SK-N-SH (cell line): ENCODE measurements at places on chromosomes 3 and 15. TPM values are rescaled to one million over a fixed set of nuclear protein-coding genes. Genes with fewer than 3 reads are reported as not detected.

GRCh38 chr3:117589454-117589853, 879.9 kb downstream of the TUSC7 start:
- H3K27me3 ChIP-seq, result no peaks in the 10 kb centered on the region
- H3K4me3 ChIP-seq, result no peak overlapping the region
- no peaks in the 10 kb centered on the region for H3K36me3 ChIP-seq
- H3K4me1 ChIP-seq, result peaks cover 15% of the 10 kb centered on the region
- DNase-seq, result no peak

Gene C3orf22
- not detected in 2 replicates for polyA plus RNA-seq

GRCh38 chr3:108420926-108421325, 89.5 kb downstream of the MYH15 start:
- H3K36me3 ChIP-seq, result no peaks in the 10 kb centered on the region
- peaks cover 18% of the 10 kb centered on the region; the same call in 1 of the 2 replicates for H3K4me1 ChIP-seq
- no peak for DNase-seq
- H3K4me3 ChIP-seq, result no peak overlapping the region
- no peak overlapping the region for H3K27ac ChIP-seq

DNA sequence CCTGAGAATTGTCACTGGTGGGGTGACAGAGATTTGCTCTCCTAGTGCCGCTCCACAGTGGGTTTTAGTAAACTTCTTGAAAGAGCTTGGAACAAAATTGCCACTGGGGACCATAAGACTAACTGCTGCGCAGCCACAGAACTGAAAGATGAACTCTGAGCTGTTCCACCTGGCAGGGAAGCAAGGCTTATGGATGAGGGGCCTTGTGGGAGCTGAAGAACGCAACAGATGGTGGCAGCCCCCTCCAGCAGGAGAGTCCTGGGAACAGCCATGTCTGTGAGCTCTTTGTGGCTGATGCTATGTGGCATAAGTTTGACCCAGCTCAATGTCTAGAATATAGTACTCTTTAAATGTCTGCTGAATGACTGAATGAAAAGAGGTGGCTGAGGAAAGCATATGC, 66.8 kb upstream of the C2CD4B start:
- H3K36me3 ChIP-seq, result no peaks in the 10 kb centered on the region
- DNase-seq, result no peak
- H3K4me1 ChIP-seq, result no peaks in the 10 kb centered on the region

DNA sequence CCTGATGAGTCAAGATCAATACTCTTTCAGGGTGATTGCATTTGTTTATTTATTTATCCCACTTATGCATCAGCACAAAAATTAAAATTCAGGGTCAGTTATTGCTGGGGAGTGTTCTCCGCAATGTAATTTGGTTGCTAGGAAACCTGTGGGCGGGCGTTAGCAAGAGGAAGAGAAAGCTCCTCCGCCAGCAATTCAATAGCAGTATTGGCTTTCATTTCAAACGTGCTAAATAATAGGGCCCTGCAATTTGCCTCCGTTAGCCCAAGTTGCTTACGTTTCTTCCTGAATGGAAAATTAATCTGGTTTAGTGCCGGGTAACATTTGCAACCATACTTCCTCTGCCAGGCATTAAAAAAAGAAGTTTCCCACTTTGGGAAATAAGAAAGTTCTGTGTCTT, 35.5 kb upstream of the PLCL2 start:
- H3K36me3 ChIP-seq, result no peaks in the 10 kb centered on the region
- H3K4me1 ChIP-seq, result no peaks in the 10 kb centered on the region
- H3K27ac ChIP-seq, result no peak overlapping the region
- no peak overlapping the region for H3K4me3 ChIP-seq

DNA sequence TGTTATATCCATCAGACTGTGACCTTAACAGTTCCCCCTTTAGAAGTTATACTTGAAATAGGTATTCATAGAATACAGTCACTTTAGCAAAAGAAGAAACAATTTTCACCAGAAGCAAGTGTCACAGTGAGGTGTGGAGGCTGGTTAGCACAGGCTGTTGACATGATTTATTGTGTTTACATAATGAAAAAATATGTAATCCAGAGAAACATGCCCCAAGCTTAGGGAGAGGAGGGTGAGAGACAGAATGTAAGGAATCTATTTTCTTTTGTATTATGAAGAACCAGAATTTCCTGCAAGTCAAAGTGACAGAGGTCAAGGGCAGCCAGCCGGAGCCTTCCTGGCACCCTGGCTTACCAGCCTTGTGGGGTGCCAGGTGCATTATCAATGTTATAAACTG, 4.0 kb downstream of the IL12A start:
- no peak overlapping the region for H3K27ac ChIP-seq
- no peak overlapping the region for H3K4me3 ChIP-seq
- no peak for DNase-seq

GRCh38 chr3:129555616-129556357, 12.8 kb downstream of the H1-8 start:
- H3K4me1 ChIP-seq, result peaks cover 61% of the 10 kb centered on the region
- DNase-seq, result no peak
- no peaks in the 10 kb centered on the region for H3K27me3 ChIP-seq
- H3K36me3 ChIP-seq, result no peaks in the 10 kb centered on the region; the same call in 1 of the 2 replicates

Gene CCR8
- polyA plus RNA-seq, result not detected in 2 replicates

GRCh38 chr15:64324165-64324877, 31.7 kb downstream of the CSNK1G1 start:
- H3K27ac ChIP-seq, result no peak overlapping the region
- no peak for DNase-seq
- no peaks in the 10 kb centered on the region for H3K27me3 ChIP-seq
- H3K4me3 ChIP-seq, result no peak overlapping the region
- H3K4me1 ChIP-seq, result no peaks in the 10 kb centered on the region

DNA sequence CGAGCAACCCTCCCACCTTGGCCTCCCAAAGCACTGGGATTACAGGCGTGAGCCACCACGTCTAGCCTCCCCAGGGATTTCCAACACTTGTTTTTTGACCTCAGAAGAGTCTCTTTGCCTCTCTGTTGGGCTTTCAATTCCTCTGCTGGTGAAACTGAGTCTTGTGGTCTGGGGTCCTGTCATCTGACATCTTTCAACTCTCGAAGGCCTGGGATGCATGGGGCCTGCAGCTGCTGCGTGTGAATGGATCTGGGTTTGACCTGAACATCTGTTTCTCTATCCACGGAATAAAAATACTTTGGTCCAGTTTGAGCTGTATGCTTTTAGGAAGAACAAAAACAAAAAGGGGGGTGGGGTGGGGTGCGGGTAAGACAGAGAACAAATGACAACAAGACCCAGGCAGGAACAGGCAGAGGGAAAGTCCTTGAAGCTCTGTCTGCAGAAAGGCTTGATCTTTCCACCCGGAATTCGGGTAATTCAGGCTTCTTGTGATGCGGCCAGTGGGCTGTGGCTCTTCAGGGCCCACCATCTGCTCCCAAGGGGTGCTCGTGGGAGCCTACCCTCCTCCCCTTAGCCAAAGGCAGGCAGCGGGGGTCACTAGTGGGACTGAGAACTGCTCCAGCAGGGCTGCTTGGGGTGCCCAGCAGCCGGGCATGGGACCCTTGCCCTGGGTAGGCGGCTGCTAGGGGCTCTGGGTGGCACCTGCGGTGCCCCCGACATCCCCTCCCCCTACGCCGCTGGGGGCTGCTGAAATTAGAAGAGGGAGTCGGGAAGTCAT, 71.5 kb downstream of the SLC12A8 start:
- DNase-seq, result peak; percentile 45
- H3K4me1 ChIP-seq, result peaks cover 24% of the 10 kb centered on the region
- no peaks in the 10 kb centered on the region for H3K36me3 ChIP-seq
- H3K27ac ChIP-seq, result no peak overlapping the region

GRCh38 chr15:74873756-74874424, 725 bp upstream of the SCAMP2 start:
- no peaks in the 10 kb centered on the region for H3K36me3 ChIP-seq
- H3K27me3 ChIP-seq, result no peaks in the 10 kb centered on the region
- peaks cover 10% of the 10 kb centered on the region; the same call in 1 of the 2 replicates for H3K4me1 ChIP-seq
- peak overlapping the region; percentile 72 for H3K4me3 ChIP-seq

DNA sequence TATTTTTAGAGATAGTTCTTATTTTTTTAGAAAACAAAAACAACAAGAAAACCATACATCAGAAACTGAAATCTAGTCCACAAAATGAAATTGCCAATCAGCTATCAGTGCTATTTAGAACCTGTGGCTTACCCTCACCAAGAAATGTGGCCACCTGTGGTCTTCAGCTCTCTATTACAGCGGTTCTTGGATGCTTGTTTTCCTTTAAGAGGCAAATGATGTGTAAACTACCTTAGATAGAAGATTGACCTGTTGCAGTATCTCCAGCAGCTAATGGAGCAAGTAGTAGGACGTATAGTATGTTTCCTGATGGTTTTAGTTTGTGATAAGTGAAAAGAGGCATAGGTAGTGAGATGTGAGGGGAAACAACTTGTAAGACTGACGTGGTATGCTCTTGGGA, 21.2 kb downstream of the TFG start:
- no peak for DNase-seq
- H3K27me3 ChIP-seq, result no peaks in the 10 kb centered on the region
- H3K36me3 ChIP-seq, result peaks cover 86% of the 10 kb centered on the region

GRCh38 chr3:105798381-105798934, 70.4 kb downstream of the CBLB start:
- H3K27me3 ChIP-seq, result no peaks in the 10 kb centered on the region
- peak; percentile 24 for DNase-seq
- H3K27ac ChIP-seq, result peak overlapping the region; percentile 43; the same call in 1 of the 2 replicates

DNA sequence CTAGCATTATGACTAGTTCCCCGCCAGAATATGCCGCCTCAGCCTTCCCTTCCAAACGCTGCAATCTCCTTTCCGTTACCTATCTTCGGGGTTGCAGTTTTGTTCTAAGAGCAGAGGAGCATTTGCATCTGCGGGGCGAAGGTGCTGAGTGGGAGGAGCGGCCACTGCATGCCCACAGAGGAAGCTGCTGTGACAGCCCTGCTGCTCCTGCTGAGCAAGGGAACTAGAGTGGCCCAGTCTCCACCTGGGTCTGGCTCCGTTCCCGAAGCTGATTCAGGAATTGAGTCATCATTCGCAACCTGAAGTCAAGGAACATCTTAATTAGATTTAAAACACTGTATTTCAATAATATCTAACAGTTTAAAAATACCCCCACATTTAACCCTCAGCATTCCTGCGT, 98.2 kb upstream of the TJP1 start:
- no peak for DNase-seq
- no peaks in the 10 kb centered on the region for H3K36me3 ChIP-seq
- H3K27me3 ChIP-seq, result no peaks in the 10 kb centered on the region; the same call in 1 of the 2 replicates
- H3K27ac ChIP-seq, result no peak overlapping the region
- H3K4me1 ChIP-seq, result no peaks in the 10 kb centered on the region
- H3K4me3 ChIP-seq, result no peak overlapping the region

GRCh38 chr3:10223676-10224639, 24.3 kb upstream of the TATDN2 start:
- 0 out of 2 replicates have a peak, but pooled peaks cover 3% of the 10 kb centered on the region for H3K4me1 ChIP-seq
- H3K27ac ChIP-seq, result 0 out of 2 replicates have a peak overlapping the region, but pooled peaks have one; percentile 18
- DNase-seq, result no peak
- H3K36me3 ChIP-seq, result peaks cover 8% of the 10 kb centered on the region

Gene APEH
- polyA plus RNA-seq, result 112 and 122 TPM in 2 replicates

GRCh38 chr3:72295276-72295961, 510.5 kb upstream of the PROK2 start:
- H3K36me3 ChIP-seq, result no peaks in the 10 kb centered on the region
- peaks cover 15% of the 10 kb centered on the region; the same call in 1 of the 2 replicates for H3K27me3 ChIP-seq
- peak; percentile 61 for DNase-seq
- H3K4me1 ChIP-seq, result no peaks in the 10 kb centered on the region
- H3K27ac ChIP-seq, result peak overlapping the region; percentile 95
